AG04449 (cell line): ENCODE measurements at places on chromosomes 1 and 21.

DNA sequence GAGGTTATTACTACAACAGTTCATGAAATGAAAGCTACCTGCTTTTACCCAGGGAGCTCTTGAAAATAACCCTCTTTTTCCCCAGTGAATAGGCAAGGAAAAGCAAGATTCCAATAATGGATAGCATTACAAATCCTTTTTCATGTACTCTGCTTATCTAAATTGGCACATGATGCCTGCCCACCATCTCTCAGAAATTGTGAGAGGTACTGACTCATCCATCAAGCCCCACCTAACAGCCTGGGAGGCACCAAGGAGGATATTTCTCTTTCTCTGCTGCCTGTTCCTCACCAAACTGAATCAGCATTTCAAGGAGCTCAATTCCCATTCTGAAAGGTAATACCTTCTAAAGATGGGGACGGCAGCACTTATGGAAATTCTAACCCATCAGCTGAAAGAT lies 34.4 kb downstream of the PALMD start:
- no peak for DNase-seq

GRCh38 chr21:16388291-16388690 lies 658.5 kb downstream of the USP25 start:
- DNase-seq: no peak

- no peak for DNase-seq
Measured at GRCh38 chr1:78177708-78178270, 132.0 kb downstream of the GIPC2 start.

DNA sequence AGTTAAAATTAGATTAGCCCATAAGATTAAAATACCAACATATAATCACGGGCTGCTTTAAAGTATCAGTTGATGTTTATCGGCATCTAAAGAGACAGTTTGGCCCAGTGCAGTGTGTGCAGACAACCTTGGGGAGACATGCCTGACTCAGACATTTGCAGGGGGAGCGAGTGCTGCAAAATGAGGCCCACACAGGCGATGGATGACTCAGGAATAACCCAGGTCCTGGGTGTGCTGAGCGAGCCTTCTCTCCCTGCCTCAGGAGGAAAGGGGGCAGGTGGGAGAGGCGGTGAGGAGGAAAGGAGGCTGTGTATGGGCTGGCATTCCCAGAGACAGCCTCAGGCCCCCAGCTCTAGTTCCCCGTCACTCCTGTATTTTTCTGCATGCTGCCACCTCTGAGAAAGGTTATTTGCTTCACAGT lies 9.0 kb downstream of the SLC9A1 start:
- DNase-seq: peak; percentile 61

DNA sequence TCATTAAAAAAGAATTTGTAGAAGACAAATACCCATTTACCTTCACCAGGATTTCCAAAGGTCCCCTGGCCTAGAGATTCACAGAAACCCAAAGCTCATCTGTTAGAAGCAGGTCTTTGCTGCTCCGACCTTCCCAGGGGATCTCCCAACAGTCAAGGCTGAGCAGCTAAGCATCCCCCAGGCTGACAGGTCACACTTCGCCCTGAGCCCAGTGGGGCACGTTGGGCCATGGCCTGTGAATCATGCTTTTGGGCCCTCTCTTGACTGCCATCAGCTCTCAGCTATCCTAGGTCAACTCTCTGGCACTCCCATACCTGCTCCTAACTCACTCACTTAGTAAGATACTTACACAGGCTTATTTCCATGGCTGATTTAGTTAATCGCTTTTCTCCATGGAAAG lies 157.7 kb downstream of the DSCAM start:
- DNase-seq: no peak

- no peak for DNase-seq
Measured at GRCh38 chr1:240338837-240339236, 247.2 kb downstream of the FMN2 start.

GRCh38 chr1:53062708-53063591 lies 937 bp downstream of the PODN start:
- DNase-seq: no peak

- no peak for DNase-seq
Measured at GRCh38 chr1:239563681-239564080, 177.3 kb downstream of the CHRM3 start.

- peak; percentile 85 for DNase-seq
Measured at GRCh38 chr1:154446292-154446691, 41.1 kb downstream of the IL6R start.

DNA sequence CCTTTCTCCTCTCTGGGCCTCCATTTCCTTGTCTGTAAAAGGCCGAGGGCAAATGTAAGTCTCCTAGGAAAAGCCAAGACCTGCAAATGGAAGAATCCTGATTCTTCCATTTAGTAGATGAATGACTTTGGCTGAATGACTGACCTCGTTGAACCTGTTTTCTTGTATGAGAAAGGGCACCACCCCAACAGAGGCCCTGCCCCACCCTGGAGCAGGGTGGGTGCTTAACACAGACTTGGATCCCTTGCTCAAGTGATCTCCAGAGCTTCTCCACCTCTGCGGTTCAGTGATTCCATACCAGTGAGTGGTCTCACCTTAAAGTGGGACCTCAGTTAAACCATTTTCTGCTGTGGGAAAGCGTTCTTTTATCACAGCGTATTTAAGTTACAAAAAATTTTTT lies 39.0 kb upstream of the GUCA2B start:
- DNase-seq: no peak

DNA sequence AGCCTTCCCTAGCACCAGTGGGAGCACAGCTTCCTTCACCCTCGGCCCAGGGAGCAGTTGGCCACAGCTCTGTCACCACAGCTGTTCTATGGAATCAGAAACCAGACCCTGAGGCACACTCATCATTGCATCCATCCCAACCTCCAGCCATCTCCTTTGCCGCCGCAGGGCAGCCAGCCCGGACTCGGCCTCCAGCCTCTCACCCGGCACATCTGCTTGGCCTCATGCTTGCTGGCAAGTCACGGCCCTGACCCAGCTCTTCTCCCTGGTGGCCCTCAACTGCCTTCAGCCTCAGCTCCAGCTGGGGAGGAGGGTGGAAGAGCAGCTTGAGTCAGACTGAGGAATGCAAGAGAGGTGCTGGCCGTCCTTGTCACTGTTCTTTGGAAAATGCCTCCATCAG lies 59.8 kb downstream of the TOR1AIP2 start:
- DNase-seq: no peak

- no peak for DNase-seq
Measured at GRCh38 chr21:25283720-25284119, 323.6 kb downstream of the MRPL39 start.

DNA sequence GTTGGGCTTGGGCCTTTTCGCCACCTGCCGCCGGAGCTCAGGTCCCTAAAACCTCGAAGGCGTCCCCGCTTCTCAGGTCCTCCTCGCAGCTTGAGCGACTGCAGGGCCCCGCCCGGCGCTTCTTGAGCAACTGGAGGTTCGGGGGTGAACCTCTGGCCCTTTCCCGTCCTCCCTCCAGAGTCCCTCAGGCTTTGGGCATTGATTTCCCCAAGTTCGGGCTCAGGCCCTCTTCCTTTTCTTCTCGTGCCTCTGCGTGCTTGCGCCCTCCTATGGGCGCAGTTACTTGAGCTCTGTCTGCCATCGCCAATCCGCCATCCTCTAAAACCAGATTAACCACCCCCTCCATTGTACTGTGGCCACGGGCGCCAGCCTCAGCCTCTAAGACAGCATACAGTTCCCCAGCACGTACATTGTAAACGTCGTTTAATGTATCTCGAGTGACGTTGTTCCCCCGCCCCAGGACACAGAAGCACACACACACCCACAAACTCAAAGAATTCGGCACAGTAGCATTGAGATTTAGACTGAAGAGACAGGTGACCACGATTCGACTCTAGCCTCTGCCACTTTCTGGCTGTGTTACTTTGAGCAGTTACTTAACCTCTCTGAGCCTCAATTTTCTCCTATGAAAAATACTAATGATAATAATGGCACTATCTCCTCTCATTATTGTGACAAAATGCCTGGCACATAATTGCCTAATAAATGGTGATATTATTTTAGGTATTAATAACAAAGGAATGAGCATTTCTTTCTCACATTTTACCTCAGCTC lies 22.6 kb downstream of the BTG2 start:
- no peak for DNase-seq

- no peak for DNase-seq
Measured at GRCh38 chr1:158930504-158930903, 848 bp upstream of the PYHIN1 start.

GRCh38 chr1:15008783-15009729 lies 144.5 kb upstream of the TMEM51 start:
- no peak for DNase-seq
